ENCODE measurements at places on chromosomes 5 and 9. TPM values are rescaled to one million over a fixed set of nuclear protein-coding genes. Genes with fewer than 3 reads are reported as not detected.

KCNV2 gene
- not detected for total RNA-seq

PCYOX1L gene
- total RNA-seq, result 10.1 TPM

SHISAL2B gene
- not detected for total RNA-seq

SEPTIN8 gene
- 32.7 TPM for total RNA-seq

CDKN2B-AS1 gene
- total RNA-seq, result 0.23 TPM

EQTN gene
- total RNA-seq, result 0.23 TPM

ELOVL7 gene
- 8.1 TPM for total RNA-seq

STPG3 gene
- total RNA-seq, result not detected

IL5 gene
- not detected for total RNA-seq

PPP3R2 gene
- not detected for total RNA-seq

NOXA1 gene
- not detected for total RNA-seq

ADRA1B gene
- 0.78 TPM for total RNA-seq

PDCD1LG2 gene
- total RNA-seq, result 10.8 TPM

IL9 gene
- total RNA-seq, result not detected

CDC25C gene
- 11.9 TPM for total RNA-seq

SH2D3C gene
- total RNA-seq, result 0.23 TPM

SPATA31D4 gene
- total RNA-seq, result not detected

ARSK gene
- 4.7 TPM for total RNA-seq

IRX1 gene
- total RNA-seq, result 41.2 TPM

CCDC152 gene
- 5.3 TPM for total RNA-seq

MLLT3 gene
- 7.4 TPM for total RNA-seq

SLC34A1 gene
- not detected for total RNA-seq

UBTD2 gene
- 13.2 TPM for total RNA-seq

CDX1 gene
- total RNA-seq, result not detected

GARIN3 gene
- not detected for total RNA-seq

TEX48 gene
- total RNA-seq, result not detected

C8G gene
- not detected for total RNA-seq

NOL6 gene
- total RNA-seq, result 42.9 TPM

PRLR gene
- not detected for total RNA-seq

IFNA8 gene
- total RNA-seq, result not detected

MRPS2 gene
- 56.1 TPM for total RNA-seq
